Stimulated activated CD8-positive, alpha-beta memory T cell treated with anti-CD3 and anti-CD28 coated beads, Interleukin-2, amount 100 ng/mL, for 1 hour (primary cell): ENCODE measurements at places on chromosomes 6 and 20.

DNA sequence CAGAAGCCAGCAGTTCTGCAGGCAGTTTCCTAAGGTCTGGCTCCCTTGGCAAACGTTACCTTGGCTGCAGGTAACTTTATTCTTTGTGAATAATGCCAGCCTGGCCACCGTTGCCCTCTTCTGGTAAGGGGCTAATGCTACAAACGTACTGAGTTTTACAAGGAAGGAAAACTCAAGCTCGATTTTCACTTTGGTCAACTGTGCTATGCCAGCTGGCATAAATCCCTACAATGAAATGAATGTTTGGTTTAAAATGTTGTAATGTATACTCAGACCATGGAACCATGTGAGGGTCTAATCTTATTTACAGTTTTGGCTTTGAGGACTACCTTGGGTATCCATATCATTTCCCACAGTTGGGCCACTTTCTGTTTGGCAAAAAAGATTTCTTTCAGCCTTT, 101.4 kb downstream of the SLX4IP start:
- DNase-seq: no peak

- no peak for DNase-seq
Measured at GRCh38 chr6:155041741-155042279, 46.7 kb downstream of the TIAM2 start.

DNA sequence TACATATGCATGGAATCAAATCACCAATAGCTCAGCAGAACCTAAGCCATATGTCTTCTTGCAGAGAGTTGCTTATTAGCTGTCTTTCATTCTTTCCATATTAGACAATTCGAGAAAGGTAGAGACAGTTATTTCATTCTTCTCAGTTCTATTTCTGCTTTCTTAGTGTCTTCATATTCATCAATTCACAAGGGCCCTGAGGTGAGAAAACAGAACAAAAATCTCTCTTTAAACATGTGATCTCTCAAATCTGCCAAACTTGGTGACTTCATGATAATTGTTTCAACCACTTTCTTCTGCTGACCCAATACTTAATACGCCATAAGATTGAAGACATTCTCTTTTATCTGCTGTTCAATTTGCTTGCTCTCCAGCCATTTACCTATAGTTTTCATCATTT, 229.7 kb upstream of the MARCKS start:
- DNase-seq: no peak

DNA sequence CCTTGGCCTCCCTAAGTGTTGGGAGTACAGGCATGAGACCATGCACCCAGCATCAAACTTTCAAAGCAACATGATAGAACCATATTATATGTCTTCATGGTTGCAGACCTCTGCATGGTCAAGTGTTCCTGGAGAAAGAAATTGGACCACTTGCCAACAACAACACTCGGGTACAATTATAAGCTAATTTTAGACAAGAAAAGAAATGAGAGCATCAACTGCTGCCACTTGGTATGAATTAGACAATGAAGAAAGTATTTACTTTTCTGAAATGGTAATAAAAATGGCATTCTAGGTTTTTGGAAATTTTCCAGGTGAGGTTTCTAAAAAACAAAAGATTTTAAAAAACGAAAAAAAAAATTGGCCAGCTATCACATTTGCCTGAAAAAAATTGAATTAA, 7.7 kb upstream of the PM20D2 start:
- no peak for DNase-seq

GRCh38 chr6:154508573-154509375, 1.7 kb downstream of the CNKSR3 start:
- no peak for DNase-seq

- DNase-seq: no peak
Measured at GRCh38 chr20:35291654-35292503, at the start of gene FAM83C. TSS of gene FAM83C (minus strand) at chr20:35292425. CDS start at chr20:35292304, 121 bp downstream.

- no peak for DNase-seq
Measured at GRCh38 chr6:107564589-107564951, 74.7 kb downstream of the SOBP start.

- no peak for DNase-seq
Measured at GRCh38 chr6:20686142-20686541, 151.9 kb downstream of the CDKAL1 start.

DNA sequence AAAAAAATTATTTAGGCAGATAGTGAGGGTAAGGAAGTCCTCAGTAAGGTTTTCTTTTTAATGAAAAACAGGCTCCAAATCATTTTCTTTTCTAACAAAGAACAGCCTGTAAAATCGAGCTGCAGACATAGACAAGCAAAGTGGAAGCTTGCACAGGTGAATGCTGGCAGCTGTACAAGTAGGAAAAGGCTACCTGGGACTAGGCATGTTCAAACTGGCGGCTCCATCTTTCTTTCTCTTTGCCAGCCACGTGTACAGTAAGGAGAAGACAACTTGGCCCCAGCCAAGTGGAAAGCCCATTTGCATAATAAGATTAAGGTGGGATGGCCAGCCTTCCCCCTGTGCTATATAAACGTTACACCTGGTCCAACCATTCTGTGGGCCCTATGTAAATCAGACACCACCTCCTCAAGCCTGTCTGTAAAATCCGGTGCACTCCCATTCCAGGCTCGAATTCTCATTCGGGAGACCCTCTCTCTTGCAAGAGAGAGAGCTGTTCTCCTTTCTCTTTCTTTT, 27.0 kb upstream of the SLC2A12 start:
- no peak for DNase-seq

DNA sequence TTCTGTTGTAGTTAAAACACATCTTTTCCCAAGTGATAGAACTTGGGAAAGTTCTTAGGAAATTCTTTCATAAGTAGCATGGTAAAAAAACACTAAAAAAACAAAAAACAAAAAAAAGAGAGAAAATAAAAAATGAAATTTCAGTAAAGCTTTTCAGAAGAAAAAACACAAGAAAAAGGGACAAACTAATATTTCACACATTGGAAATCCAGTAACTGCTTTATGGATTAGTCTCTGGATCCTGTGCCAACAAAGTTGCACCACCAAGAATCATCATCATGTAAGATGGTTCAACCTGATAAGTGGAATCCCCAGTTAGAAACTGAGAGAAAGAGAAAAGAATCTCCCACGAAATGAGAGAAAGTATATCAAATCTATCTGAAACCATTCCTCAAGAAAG, 144.2 kb downstream of the GMDS start:
- no peak for DNase-seq

DNA sequence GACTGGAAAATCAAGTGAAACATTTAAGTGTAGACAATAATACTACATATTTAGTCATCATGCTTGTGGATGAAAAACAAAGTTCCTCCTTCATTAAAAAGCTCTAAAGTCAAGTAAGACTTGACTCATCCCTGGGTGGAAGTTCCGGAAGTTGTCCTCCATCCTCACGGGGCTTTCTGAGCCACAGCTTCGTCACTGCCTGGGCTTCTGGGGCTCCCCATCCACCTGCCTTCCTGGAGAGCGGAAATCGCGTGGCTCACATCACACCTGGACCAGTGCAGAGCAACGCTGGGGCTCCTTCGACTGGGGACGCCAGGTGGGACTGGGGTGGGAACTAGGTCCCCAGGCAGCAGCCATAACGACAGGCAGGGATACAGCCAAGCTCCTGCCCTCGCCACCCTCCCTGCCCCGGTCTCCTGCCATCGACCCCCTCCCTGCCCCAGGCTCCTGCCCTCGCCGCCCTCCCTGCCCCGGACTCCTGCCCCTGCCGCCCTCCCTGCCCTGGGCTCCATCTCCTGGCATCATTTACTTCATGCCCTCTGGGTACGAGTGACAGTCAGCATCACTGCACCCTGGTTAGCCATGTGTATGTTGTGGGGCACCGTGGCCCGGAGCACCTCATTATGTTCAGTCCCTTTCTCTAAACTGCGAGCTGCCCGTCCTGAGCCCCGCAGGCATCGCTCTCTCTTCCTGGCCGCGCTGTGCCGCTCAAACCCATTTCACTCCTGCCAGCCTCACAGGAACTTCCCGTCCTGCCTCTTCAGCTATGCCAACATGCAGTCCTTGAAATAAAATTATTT, 12.9 kb downstream of the THBS2 start:
- DNase-seq: no peak

DNA sequence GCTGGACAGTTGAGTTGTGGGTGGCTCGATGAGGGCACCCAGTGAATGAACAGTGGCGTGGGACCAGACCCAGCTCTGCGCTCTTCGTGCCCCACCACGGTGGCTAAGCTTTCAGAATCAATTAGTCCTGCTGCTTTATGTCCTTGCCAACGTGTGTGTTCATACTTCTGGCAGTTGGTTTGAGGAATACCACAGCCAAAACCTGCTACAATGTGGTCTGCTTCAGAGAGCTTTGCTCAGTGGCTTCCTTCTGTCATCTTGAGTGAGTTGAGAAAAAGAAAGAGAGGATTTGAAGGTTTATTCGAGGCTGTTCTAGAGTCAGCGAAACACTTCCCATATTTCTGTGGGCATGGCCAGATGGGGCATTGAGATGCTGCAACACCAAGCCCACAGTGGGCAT, 39.5 kb upstream of the SLC22A2 start:
- DNase-seq: no peak

GRCh38 chr6:136015531-136015930, 164.0 kb downstream of the PDE7B start:
- DNase-seq: no peak

DNA sequence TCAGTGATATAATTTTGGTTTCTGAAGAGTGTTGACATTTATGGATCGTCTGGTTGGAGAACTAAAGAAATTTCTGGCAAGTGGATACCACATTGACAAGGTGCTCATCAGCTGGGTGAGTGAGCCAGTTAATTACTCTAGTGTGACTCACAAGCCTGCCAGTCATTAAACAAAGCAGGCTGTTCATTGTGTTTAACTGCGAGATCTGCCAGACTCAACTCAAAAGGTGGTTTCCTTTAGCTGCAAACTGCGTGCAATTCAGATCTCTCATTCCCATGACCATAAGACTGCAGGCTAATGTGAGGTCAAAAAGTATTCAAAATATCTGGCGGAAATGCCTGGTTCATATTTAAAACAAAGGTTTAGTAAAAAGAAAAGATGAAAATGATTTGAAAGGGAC, 32.5 kb upstream of the IYD start:
- no peak for DNase-seq

DNA sequence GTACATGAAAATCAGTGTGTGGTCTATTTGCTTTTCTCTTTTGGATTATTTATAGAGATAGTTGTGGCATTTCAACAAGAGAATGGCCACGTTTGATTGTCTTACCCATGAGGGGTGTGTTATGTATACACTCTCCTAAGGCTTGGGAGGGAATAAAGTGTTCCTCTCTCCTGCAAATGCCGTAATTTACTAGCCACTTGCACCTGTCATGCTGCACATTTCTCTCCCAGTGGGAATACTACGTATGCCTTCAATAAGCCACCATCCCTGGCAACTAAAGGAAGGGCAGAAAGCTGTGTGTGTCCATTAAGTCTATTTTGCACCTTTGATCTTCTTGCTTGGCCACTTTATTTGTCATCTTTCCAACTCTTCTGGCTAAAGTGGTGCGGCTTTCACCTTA, 541.2 kb downstream of the QKI start:
- no peak for DNase-seq

GRCh38 chr6:139027620-139028182, 844 bp upstream of the ABRACL start:
- DNase-seq: no peak

DNA sequence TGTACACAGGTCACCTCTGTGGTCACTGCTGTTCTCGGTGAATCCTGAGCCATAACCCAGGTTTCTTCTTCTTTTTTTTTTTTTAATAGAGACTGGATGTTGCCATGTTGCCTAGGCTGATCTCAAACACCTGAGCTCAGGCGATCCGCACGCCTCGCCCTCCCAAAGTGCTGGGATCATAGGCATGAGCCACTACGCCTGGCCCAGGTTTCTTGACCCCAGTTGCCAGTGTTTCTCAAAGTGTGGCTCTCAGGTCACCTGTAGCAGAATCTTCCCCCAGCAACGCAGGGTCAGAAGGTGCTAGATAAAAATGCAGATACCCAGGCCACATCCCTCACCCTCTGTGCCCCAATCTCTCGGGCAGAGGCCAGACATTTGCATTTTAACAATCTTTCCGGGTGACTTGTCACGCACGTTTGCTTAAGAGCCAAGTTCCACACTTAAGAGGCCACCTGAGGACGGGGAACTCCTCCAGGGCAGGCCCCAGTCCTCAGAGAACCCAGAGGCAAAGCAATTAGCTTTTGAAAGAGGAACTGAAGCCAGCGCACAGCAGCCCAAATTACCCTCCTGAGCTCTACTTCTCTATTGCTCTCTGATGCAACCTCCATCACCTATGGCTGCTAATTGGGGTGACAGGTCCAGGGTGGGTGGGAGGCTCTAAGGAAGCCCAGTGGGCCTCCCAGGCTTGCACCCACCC, 81.8 kb downstream of the NFATC2 start:
- DNase-seq: no peak

DNA sequence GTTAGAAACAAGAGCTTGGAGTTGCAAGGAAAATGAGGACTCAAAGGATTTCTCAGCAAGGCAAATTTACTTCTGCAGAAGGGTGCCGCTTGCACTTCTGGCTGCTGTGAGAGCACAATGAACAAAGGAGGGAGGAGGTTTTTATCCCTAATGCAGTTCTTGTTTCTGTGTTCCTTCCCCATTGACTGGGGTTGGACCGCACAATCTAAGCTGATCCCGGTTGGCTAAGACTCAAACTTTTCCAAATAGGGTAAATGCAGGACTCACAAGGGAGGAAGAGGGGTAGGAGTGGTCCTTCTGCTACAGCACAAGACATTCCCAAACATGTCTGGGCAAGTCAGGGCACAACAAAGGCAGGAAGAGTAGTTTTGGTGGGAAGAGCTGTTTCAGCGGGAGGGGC, 249.6 kb upstream of the MOCS1 start:
- DNase-seq: no peak

DNA sequence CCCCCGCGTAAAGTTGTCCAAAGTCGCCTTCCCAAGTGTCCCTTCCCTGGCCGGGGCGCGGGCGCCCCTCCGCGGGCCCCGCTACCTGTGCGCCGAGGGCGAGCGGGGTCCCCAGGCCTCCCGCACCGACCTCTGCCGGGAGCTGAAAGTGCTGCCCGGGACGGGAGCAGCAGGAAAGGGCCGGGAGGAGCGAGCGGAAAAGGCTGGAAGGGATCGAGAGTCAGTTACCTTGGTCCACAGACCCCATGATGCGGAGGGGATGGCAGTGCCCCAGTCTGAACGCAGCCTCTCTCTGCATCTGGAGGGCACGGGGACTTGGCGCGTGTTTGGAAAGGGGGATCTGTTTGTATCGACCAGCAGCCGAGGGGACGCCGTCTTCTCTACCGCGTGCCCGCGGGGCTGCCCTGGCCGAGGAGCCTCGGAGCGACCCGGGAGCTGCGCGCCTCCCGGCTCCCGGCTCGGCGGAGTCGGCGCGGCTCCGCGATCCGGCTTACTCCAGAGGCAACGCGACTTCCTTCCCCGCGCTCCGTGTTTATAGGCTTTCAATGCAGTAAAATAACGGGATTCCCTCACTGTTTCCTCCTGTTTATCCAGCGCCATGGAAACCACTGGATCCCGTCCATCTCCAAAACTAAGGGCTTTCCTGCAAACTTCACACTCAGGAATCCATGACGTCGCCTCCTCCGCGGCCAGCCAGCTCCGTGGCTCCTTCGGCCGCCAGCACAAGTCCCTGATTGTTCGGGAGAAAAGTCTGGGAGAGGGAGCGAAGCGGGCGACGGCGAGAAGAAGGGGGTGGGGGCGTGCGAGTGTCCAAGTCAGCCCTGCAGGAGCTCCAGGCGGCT, 20.0 kb upstream of the NFATC2 start:
- DNase-seq: no peak
